ENCODE measurements at places on chromosomes 6 and 20.

- no peak for DNase-seq
Measured at GRCh38 chr20:45366192-45366591, 3.2 kb downstream of the SYS1 start.

GRCh38 chr6:84457276-84457675, 229.8 kb upstream of the CEP162 start:
- no peak for DNase-seq

GRCh38 chr6:7115543-7116231, 7.9 kb downstream of the RREB1 start:
- DNase-seq, result no peak

DNA sequence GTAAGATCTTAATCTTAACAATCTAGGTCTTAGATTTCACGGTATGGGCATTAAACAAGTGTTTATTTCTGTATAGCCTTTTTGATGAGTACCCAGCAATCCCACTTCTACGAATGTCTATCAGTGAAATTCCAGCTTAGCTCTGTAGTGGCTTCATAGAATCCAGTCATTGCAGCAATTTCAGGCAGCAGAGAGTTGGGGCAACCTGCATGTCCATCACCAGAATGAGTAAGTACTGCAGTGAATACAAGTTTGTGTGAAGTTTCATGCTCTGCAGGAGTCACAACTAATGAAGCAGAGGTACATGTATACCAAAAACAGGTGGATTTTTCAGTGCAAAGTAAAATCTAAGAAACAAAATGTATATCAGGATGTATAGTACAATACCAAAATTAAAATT, 151.7 kb downstream of the OR2B2 start:
- DNase-seq, result no peak

DNA sequence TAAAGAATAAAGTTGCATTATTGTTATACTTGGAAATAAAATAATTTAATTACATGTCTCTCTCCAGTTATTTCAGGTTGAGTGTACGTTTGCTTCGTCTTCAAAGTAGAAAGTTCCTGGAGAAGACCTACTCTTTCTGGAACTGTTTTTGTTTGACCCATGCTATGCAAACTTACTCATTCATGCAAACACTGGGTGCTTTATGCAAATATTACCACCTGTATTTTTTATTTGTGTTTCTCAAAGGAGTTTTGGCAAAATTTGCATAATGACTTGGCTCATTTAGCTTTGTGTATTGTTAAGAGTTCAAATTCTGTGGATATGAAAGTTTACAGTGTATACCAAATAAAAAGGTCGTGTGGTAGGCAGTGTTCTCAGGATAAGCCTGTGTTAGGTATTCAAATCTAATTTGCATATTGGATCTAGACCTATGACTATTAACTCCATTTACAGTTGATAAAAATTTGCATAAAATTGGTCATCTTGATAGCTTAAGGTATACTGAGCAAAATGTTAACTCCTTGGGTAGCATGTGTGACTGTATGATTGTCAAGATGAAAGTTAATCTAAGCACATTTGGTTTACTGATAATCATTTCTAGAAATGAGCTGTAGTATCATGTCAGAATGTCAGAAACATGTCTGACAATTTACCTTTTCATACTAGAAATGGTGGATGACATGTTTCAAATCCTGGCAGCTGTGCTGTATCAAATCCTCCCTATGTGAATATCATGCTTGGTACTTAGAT, 65.2 kb downstream of the CDKAL1 start:
- DNase-seq, result no peak

- no peak for DNase-seq
Measured at GRCh38 chr20:24654425-24654824, 185.0 kb downstream of the SYNDIG1 start.

GRCh38 chr20:13130061-13130706, 90.9 kb upstream of the ISM1 start:
- DNase-seq, result no peak

DNA sequence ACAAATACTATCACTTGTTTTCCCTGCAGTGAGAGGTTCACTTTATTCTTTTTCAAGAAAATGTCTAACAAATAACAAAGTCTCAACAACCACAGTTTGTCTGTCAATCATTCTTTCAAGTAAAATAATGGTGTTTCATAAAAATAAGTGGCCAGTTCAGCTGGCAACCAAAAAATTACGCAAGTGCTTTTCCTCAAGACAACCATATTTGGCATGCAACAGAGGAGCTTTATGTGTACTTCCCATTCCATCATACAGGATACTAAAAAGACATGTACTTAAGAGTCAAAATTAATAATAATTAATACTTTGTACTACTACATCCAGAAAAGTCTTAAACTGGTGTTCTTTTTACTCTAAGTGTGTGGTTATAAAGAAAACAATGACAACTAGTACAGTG, 34.6 kb downstream of the ATG5 start:
- no peak for DNase-seq

DNA sequence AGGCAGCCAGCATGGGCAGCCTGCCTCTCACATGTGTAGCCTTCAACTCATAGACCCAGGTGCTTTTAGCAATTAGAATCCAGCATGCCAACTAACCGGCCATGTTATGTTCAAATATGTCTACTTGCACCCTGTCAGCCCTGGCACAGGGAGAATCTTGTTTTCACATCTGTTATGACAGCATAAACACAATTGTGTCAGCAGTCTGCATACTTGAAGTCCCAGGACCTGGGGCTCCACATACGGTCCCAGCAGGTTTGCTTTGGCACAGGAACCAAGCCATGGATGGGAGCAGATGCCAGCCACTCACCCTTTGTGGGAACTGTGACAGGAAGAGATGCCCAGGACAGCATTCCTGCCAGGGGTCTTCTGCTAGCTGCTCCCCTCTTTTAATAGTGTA, 67.2 kb upstream of the SYNDIG1 start:
- DNase-seq, result no peak

DNA sequence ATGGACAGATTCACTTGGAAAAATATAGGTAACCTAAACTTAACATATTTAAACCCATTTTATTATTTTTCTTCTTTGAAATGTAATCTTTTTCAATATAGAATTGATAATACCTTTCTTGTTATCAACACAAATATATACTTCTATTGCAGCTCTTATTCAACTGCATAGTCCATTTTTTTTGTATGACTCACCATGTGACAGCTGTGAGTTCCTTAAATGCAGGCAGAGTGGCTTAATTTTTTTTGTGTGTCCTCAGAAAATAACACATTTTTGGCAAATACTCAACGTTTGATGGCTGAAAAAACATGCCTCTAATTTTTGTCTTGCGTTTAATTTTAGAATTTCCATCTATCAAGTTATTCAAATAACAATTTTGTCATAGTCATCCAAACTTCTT, 454.8 kb downstream of the PHF3 start:
- no peak for DNase-seq

All from activated naive CD4-positive, alpha-beta T cell treated with anti-CD3 and anti-CD28 coated beads, Interleukin-2, amount 50 U/mL, for 16 hours (primary cell).